Activated CD8-positive, alpha-beta memory T cell treated with anti-CD3 and anti-CD28 coated beads for 1 hour (primary cell): ENCODE measurements at places on chromosomes 4 and X.

DNA sequence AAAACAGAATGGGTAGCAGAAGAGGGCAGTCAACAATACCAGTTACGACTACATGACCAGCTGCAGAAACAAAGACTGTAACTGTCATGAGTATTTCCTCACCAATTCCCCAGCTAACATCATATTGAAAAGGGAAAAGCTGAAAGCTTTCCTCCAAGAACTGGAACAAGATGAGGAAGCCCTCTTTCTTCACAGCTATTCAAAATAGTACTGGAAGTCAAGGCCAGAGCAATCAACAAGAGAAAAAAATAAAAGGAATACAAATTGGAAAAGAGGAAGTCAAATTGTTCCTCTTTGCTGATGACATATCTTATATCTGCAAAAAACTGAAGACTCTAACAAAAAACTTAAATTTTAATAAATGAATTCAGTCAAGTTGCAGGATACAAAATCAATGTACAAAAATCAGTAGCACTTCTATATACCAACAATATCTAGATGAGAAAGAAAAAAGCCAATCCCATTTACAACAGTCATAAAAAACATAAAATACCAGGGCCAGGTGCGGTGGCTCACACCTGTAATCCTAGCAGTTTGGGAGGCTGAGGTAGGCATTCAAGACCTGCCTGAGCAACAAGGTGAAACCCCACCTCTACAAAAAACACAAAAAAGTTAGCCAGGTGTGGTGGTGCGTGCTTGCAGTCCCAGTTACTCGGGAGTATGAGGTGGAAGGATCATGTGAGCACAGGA, 125.4 kb downstream of the ATP8A1 start:
- DNase-seq, result no peak

DNA sequence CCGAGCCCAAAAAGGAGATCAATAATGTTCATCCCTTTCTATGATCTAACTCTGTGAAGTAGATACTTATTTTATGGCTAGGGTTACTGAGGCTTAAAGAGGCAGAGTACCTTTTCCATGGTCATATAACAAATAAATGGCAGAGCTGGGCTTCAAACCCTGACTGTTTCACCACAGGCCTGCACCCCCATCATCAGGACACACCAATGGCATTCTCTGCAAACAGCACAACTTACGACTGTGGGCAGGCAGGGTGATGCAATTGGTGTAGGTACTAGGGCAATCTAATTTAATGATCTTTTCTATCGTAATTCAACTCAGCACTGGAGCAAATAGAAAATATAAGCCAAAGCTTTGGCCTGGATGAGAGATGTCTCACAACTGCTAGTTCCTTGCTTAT, 118.8 kb upstream of the CBR4 start:
- no peak for DNase-seq

DNA sequence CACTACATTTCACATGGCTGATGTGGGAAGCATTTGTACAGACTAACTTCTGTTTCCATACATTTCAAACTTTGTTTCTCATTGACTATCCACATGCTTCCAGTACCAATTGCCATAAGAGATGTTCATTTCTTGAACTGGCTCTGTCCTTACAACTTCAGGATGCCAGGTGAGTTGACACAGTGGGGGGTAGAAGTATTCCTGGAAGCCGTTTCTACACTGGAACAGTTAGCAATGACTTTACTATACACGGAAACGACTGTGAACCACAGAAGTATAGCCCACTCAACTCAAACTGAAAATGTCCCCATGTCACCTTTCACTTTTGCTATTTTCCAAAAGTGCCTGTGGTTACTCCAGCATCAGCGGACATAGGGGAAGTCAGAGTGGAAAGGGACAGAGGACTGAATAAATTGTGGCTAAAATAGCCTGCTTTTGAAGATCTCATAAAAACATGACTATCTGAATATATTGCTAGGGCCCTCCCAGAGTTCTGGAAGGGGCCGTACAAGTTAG, 38.0 kb upstream of the DSPP start:
- no peak for DNase-seq

GRCh38 chr4:120749445-120750151, 172.9 kb downstream of the PRDM5 start:
- DNase-seq, result no peak

- DNase-seq, result no peak
Measured at GRCh38 chrX:41561045-41561444, 113.9 kb downstream of the NYX start.

DNA sequence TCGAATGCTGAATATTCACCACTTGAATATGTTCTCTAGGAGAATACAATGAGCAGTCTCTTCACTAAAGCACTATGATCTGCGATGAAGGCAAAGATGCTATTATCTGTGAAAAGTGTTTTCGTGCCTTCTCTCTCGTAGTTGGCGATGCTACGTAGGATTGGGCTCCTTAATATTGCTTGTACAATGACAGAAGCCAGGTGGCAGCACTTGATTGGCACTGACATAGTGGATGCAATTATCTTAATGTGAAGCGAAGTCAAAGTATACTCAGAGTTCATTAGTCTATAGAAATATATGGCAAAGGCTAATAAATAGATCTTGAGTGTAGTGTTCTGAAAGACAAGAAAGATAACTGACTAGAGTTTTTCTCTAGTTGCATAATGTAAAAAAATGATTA, 1135.7 kb upstream of the AGA start:
- no peak for DNase-seq

DNA sequence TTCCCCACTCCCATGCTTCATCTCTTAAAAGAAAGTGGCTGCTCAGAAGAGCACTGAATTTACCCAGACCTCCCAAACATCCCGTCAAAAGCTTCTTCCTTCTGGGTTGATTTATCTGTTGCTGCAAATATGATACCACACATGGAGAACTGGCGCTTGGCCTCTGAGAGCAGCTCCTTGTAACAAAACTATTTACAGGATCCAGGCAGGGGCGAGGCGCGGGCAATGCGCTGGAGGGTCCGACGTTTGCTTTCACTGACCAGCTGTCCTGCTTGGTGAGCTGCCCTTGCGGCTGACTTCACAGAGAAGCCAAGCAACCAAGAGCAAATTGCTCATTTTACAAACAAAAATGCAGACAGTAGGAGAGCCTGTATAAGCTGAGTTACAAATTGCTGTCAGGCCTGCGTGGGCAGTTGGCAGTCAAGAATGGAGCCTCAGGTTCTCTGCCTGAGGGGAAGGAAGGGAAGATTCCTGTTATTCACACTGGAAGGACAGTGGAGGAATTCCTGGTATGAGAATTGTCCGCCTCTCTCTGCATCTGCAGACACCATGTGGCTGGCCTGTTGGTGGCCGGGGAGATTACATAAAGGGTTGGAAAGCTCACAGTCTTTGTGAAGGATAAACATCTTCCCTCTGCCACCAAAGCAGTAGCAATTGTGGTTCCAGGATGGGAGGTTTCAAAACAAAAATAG, 192.2 kb upstream of the LEF1 start:
- no peak for DNase-seq

DNA sequence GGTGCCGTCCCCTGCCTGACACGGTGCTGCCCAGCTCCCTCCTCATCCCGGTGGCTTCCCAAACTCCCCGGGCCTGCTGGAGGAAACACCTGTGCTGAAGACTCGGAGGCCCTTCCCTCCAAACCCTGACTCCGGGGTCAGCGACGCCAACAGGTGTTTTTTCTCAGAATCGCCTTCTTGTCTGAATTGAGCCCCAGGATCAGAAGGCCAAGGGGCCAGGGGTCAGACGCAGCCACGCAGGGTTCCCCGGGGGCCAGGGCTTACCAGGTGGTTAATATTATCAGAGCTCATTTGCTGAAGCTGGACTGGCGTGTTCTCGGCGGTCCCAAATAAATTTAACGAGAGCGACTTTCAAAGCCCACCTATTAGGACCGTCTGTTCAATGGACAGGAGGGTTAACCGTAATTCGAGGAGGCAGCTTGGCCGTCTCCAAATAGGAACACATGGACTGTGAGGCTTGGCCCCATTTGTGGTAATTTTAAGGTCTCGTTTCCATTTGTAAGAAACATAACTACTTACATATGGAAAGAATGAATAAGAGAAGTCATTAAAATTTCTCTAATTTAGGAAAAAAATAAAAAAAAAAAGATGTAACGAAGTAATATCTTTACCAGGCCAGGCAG, 239.3 kb downstream of the CRLF2 start:
- DNase-seq, result no peak

GRCh38 chr4:91958596-91958995, 345.2 kb upstream of the GRID2 start:
- no peak for DNase-seq

- no peak for DNase-seq
Measured at GRCh38 chr4:151797131-151797530, 36.3 kb upstream of the GATB start.

DNA sequence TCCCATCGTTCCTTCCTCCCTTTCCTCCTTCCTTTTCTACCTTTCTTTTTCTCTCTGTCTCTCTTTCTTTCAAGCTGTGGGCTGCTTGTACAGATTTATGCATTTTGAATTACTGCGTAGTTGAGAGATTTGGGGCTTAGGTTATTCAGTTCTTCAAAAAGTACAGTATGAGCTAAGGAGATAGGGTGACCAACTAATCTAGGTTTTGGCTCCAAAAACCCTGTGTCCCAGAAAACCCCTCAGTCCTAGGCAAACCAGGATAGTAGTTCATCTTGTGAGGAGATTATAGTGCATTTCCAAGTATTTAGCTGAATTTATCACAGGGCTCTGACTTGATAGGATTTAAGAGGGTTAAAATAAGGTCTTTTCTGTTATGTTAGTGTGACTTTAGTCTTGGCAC, 64.5 kb downstream of the NFKB1 start:
- no peak for DNase-seq
